ENCODE measurements at places on chromosomes 7 and 10.
A peak's percentile ranks its signal among the peaks of the same experiment; 100 is the strongest.

GRCh38 chr10:98457721-98458120 is 11.0 kb upstream of the HPS1 start:
- DNase-seq: no peak

DNA sequence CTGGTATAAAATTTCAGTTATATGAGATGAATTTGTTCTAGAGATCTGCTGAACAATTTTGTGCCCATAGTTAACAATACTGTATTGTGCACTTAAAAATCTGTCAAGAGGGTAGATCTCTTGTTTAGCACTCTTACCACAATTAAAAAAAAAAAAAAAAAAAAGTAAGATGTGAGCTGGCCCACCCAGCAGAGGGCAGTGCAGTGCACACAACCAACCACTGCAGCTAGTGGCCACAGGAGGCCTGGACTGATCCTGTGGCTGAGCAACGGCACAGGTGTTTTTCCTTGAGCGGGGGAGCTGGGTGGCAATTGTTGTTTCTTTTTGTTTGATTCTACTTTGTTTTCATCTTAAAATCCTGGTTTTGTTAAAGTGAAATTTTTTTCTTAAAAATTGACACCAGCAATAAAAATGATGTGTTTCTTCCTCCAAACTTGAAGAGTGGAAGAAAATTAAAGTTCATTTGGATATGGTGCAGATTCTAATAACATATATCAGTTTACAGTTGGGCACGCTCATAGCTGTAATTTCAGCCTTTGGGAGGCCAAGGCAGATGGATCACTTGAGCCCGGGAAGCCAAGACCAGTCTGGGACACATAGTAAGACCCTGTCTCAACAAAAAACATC is 171.1 kb upstream of the TBX20 start:
- no peak for DNase-seq

- DNase-seq: no peak
Observed at GRCh38 chr10:98478430-98479222, 31.9 kb upstream of the HPS1 start.

GRCh38 chr10:90213346-90213745 is 512.0 kb downstream of the KIF20B start:
- DNase-seq: no peak

- DNase-seq: no peak
Observed at GRCh38 chr10:12025591-12025990, 17.0 kb downstream of the UPF2 start.

DNA sequence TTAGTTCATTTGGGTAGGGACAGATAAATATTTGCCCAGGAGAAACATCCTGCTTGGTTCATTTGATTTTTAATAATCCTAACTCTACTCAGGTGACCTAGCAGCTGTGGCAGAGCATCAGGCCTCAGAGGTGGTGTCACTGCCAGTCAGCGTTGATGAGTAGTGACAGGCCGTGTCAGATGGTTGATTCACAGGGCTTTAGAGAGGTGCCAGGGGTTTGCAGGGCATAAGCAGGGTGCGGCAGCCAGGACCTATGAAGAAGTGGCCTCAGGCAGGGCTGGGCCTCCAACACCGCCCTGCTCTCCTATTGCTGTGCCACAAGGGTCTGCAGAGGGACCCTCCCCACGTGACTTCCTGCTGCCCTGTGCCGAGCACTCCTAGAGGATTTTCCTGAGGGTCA is 128.1 kb downstream of the HECW1 start:
- DNase-seq: no peak

GRCh38 chr7:155000795-155001194 is 2.1 kb downstream of the PAXIP1 start:
- DNase-seq: no peak

DNA sequence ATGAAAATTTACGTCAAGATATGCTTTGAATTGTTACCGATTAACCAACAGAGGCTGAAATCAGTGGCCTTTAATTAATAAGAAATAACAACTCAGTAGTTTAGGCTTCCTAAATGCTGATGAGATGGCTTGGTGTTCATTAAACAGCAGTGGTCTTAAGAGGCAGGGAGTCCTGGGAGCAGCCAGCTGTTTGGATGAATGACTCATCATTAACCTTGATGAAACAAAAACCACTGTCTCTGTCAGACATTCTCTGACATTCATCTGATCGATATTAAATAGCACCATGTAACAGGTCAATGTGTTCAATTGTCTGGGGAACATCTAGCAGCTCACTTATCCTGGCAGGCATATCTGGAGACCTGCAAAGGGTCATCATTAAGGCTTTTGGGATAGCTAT is 234.2 kb upstream of the LRRN3 start:
- DNase-seq: no peak

GRCh38 chr7:146548816-146549215 is 432.2 kb downstream of the CNTNAP2 start:
- DNase-seq: no peak

DNA sequence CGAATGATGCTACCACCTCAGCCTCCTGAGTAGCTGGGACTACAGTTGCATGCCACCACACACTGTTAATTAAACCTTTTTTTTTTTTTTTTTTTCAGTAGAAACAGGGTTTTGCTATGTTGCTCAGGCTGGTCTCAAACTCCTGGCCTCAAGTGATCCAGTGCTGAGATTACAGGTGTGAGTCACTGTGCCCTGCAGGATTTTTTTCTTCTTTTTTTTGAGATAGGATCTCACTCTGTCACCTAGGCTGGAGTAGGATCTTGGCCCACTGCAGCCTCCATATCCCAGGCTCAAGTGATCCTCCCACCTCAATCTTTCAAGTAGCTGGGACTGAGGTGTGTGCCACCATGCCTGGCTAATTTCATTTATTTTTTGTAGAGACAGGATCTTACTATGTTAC is 6.4 kb downstream of the ACTA2 start:
- DNase-seq: no peak

- DNase-seq: no peak
Observed at GRCh38 chr7:55206235-55207029, 158.7 kb upstream of the LANCL2 start.

DNA sequence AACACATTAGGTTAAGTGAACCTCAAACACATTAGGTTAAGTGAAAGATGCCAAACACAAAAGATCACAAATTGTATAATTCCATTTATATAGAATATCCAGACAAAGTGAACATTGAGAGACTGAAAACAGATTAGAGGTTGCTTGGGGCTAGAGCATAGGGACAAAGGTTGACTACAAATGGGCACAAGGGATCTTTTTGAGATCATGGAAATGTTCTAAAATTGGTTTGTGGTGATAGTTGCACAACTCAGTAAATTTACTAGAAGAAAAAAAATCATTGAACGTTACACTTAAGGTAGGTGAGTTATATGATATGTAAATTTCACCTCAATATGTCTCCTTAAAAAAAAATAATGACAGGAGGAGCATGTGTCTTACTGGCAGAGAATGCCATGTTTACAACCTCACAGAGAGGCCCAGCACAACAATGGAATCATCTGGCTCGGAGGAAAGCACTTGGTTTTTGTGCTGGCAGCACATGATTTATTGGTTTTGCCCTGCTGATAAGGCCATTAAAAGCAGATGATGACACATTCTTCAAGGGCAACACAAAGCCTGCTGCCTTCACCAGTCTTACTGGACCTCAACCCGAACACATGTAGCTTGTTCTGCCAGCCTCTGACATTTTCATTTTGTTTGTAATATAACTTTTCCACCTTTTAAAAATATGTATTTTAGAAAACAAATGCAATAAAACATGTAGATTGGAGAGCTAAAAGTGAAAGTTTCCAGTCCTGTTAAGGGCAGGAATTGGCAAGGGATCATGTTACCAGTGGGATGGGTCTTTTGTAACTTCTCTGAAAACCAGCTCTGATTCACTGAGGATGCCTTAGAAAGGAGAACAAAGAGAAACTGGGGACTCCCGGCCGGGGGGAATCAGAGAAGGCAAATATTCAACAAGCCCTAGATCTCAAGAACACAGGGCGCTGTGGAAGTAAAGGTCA is 11.9 kb upstream of the LMOD2 start:
- DNase-seq: peak; percentile 24

GRCh38 chr7:32935558-32935957 is 21.7 kb upstream of the FKBP9 start:
- no peak for DNase-seq

DNA sequence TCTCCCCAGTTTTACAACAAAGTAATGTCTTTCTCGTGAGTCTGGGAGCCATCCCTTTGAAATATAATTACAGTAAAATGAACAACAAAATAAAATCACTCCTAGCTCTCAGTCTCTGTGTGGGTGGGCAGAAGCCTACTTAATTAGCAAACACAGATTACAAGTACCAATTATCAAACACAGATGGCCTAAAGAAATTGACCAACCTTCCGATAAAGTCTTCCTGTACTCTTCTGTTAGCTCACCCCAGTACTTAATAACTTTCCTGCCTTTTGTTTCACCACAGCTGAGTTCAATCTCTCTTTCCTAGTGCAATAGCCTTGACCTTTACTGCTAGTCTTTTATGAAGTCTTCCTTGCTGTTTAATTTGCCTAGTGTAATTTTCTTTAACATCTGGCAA is 719.2 kb upstream of the MBL2 start:
- DNase-seq: no peak

- no peak for DNase-seq
Observed at GRCh38 chr7:84697506-84697905, 489.4 kb downstream of the SEMA3D start.

GRCh38 chr7:79719216-79719615 is 265.7 kb upstream of the MAGI2 start:
- no peak for DNase-seq

- no peak for DNase-seq
Observed at GRCh38 chr10:49116509-49117375, 1.4 kb upstream of the VSTM4 start.

GRCh38 chr7:30977222-30977621 is 13.5 kb downstream of the GHRHR start:
- DNase-seq: no peak

DNA sequence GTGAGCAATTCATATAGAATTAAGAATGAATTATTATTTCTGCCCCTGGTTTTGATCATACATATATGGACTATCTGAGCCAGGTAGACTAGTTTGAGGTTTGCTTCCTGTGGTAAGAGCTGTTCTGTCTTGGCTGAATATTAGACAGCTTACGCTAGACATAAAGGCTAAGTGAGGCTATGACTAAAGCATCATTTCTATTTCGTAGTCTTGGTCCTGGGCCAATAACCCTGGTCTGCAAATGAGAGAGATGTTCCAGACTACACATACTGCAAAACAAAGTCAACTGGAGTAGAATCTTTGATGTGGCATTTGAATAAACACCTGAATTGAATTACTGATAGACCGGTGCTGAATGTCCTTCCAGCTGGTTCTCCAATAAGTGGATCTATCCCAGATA is 40.8 kb upstream of the CACNB2 start:
- DNase-seq: no peak

GRCh38 chr7:21544715-21545114 is 1.9 kb downstream of the DNAH11 start:
- no peak for DNase-seq

- DNase-seq: no peak
Observed at GRCh38 chr7:8363407-8364015, 69.9 kb upstream of the NXPH1 start.

GRCh38 chr10:102673236-102673818 is 29.0 kb downstream of the TRIM8 start:
- no peak for DNase-seq

DNA sequence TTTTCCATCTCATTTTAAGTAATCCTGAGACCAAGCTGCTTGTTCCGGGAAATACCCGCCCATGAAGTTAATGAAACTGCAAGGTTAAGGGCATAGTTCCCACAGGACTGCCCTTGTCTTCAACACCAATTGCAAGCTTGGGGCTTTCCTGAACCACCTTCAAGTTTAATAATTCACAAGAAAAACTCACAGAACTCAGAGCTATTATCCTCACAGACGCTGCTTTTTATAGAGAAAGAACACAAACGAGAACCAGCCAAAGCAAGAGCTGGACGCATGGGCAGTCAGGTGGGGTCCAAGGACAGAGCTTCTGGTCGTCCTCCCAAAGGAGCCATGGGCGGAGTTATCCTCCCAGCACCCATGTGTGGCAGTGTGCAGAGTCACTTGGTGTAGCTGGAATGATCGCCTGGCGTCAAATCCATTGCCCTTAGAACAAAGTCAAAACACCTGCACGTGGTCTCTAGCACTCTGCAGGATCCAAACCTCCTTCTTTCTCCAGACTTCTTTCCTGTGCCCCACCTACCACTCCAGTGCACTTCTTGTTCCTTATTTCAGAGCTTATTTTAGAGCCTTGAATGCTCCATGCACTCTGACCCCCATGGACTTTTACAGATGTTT is 56.7 kb downstream of the SNX10 start:
- no peak for DNase-seq

- no peak for DNase-seq
Observed at GRCh38 chr10:93701866-93702209, 554 bp downstream of the FRA10AC1 start.

DNA sequence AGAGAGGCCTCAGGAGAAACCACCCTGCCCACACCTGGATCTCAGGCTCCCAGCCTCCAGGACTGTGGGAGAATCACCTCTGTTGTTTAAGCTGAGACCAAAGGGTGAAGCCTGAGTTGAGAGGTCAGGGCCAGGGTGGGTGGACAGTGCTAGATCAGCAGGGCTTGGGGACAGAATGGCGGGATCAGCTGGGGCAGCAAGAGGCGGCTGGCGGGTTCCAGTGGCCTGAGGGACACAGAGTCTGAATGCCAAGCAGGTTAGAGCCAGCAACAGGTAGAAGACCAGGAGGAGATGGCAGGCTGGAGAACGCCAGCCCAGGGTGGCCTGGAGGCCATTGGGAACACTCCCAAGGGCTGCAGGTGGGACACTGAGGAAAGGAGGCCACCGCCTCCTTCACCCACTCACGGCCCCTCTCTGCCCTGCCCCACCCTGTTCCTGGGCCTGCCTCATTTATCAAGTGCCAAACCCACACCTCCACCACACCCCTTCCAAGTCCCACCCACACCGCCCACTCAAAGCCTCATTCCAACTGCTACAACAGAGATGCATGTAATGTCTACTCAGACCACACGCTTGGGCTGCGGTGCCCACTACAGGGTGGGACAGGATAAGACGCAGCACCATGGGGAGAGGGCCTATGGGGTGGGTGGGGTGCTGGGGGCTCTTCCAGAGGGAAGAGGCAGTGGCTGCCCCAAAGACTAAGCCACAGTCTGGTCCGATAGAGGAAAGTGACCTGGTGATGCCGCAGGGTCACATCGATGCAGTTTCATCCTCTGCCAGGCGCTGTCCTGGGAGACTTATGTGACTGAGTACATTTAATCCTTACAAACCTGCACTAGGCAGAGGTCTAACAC is 173.9 kb downstream of the TNS3 start:
- no peak for DNase-seq

DNA sequence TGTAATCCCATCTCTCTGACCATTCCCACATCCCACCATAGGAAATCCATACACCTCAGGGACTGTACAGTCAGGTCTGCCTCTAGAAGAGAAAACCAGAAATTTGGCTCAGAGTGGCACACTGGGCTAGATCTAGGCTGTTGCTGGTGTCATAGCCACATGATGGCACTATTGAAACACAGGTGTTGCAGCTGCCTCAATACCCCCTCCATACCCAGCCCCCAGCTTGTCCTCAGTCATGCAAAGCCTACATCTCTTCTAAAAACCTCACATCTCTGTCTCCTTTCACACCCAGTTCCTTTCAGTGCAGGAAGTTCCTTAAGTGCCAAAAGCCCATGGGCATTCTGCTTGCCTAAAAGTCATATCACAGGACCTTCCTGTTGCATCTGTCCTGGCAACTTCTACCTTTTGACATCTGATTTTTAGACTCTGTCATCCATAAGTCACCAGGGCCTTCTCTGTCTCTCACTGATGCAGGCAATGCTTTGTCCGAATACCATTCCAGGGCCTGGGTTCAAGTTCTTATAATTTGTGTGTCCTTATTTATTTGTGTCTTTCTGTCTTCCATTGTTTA is 27.0 kb upstream of the HIBADH start:
- no peak for DNase-seq

GRCh38 chr10:124743191-124744101 is 732 bp downstream of the FAM53B start:
- DNase-seq: no peak

- DNase-seq: no peak
Observed at GRCh38 chr10:112374724-112375541, 1.0 kb downstream of the ACSL5 start.
